ENCODE measurements at places on chromosomes 16 and 17.

DNA sequence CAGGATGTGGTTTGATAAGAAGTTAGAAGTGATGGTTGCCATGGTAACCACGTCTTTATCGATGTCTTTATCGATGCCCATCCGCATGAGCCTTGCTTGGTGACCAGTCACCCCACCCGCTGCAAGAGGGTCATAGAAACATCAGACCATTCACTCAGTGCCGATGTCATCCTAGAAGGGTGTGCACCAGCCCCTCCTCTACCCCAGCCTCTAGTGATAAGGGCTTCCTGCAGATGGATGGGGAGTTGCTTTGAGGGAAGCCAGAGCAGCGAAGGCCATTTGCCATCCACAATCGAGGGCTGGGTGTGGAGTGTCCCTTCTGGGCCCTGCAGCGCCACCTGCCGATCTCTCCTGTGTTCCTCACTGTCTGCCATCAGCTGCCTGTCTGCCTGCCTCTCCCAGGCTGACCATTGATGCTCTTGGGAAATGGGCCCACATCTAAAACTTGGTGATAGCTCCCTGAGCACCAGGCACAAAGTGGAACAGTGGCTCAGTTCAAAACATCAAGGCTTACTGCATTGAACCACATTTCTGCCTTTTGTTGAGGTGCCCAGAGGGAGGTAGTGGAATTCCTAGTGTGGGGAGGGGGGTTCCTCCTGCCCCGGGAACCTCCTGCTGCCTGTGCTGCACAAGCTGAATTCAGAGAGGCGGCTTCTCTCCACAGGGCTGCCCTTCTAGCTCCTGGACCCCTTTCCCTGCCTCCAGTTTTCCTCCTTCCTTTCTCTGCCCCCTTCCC is 8.9 kb downstream of the CALB2 start:
- DNase-seq = no peak

GRCh38 chr17:31329221-31329620 is 7.8 kb upstream of the EVI2A start:
- no peak for DNase-seq

GRCh38 chr16:58425756-58426494 is 33.7 kb downstream of the GINS3 start:
- no peak for DNase-seq

GRCh38 chr16:49399594-49400364 is 26.2 kb downstream of the C16orf78 start:
- DNase-seq = no peak

Measured in effector memory CD4-positive, alpha-beta T cell (primary cell).